GM04503 (cell line): ENCODE measurements at places on chromosomes 16 and 17.

- DNase-seq, result no peak
Measured at GRCh38 chr17:6940186-6940649, 55.6 kb upstream of the ALOX12 start.

DNA sequence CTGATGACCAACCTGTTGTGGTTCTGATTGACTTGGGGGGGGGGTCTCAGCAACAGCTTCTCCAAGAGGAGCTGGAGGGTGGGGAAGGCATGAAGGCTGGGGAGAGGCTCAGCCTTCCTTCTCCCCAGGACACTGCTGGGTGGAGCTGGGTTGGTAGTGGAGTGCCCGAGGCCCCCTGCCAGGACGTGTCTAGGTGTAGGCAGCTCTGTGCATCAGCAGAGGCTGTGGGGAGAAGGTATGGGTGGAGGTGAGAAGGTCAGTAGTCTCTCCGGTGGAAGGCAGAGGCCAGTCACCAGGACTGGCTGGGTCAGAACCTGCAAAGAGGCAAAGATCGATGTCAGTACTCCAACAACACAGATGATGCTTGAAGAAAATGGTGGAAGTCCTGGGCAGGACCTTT is 3.9 kb downstream of the CHAD start:
- DNase-seq, result no peak

GRCh38 chr17:55454906-55455474 is 33.4 kb upstream of the MMD start:
- DNase-seq, result peak; percentile 88

DNA sequence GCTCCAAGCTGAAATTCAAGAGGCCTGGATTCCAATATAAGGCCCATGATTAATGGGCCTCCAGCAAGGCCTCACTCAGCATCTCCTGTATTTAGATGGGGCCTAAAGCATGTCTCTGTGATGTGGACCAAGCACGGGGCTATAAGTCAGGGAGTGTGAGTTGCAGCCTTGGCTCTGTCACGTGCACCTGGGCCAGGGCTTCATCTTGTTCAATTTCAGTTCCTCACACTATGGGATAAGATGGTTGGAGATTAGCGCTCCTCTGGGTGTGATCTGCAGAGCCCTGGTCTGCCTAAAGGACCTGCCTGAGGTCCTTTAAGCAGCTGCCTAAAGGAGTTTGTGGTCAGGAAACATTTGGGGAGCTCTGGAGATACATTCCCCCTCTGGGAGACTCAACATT is 25.2 kb downstream of the KLHL36 start:
- no peak for DNase-seq
